ENCODE measurements at places on chromosomes 12 and 14.

GRCh38 chr14:89231426-89232113, 185.5 kb downstream of the FOXN3 start:
- no peak for DNase-seq

DNA sequence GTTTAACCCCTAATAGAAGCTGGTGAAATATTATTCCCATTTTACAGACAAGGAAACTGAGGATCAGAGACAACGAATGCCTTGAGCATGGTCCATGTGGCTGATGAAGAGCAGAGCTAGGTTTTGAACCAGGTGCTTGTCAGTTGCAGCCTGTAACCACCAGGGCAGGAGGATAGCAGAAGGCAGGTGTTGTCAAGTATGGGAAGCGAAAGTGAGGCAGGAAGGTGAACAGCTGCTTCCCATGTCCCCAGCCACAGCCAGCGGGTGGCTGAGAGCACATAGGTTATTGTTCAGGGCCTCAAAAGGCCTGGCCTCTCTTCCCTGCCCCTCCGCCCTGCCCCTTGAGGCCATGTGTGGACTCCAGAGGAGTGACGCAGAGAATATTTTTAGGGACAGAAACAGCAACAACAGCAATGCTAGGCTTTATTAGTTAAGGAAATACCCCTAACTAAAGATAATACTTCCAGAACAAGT, 39.6 kb downstream of the IQSEC3 start:
- peak; percentile 62 for DNase-seq

DNA sequence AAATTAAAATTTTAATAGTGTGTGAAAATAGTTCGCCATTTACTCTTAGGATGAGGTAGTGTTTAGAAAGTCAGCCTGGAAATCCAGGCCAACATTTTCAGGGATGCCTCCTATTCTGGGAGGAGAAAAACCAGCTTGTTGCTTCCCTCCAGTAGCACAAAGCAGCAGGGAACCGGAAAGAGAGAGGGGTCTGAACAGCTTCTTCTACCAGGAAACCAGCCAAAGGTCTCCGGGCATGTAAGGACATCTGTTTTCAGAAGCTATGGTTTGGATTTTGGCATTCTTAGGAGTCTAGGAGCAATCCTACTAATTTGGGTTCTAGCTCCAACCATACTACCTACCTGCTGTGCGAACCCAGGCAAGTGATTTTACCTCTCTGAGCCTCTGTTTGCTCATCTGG, 85.3 kb downstream of the DPF3 start:
- no peak for DNase-seq

DNA sequence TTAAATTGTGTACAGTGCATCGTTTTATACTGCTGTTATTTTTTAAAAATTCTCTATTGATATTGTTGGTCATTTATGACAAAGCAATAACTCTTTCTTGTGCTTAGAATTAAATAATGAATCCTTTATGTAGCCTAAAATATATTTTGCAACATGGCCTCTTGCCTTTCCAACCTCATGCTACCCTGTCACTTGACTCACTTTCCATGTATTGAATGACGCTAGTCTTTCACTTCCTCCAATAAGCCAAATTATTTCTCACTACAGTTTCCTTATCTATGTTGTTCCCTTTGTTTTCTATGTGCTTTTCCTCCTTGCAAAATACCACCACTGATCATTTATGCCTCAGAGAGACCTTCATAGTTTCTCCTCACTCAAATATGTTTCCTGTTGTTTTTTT, 16.3 kb upstream of the EPYC start:
- no peak for DNase-seq

DNA sequence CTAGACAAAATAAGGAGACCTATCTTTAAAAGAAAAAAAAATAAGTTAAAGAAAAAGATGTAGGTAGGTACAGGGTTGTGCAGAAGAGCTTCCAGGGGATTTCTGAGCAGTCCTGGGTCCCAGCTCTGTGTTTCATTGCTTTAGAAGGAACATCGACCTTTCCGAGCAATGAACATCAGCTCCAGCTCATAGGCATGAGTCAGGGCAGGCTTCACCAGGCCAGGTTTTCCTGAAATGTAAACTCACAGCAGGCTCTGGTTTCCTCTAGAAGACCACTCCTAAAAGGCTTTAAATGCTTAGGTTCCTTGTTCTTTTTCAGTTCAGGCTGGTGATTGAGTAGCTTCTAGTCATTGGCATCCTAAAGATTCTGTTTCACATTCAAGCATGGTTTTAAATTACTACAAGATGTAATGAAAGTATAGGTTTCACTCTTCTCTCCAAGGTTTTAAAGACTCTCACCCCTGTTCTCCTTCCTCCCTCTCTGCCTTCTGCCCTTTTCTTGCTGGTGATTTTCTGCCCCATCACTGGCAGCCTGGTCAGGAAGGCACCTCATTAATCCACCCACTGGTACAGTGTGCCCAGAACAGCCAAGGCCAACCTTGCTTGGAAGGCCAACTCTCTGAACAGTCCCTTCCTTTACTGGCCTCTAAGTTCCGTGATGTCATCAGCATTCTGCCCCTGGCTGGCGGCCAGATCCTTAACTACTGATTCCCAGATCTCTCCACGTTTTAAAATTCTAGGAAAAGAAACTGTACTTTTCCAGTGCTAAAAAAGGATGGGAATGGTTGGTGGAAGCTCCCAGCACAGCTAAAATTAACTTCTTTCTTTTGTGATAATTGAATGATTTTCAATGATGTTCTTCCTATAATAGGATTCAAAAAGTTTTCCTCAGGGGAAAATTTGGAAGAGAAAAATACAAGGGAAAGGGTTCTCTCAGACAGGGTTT, 109.4 kb upstream of the HIF1A start:
- no peak for DNase-seq

- DNase-seq = no peak
Measured at GRCh38 chr12:26143291-26143690, 18.5 kb upstream of the BHLHE41 start.

- DNase-seq = no peak
Measured at GRCh38 chr12:107873223-107873622, 98.7 kb downstream of the ASCL4 start.

DNA sequence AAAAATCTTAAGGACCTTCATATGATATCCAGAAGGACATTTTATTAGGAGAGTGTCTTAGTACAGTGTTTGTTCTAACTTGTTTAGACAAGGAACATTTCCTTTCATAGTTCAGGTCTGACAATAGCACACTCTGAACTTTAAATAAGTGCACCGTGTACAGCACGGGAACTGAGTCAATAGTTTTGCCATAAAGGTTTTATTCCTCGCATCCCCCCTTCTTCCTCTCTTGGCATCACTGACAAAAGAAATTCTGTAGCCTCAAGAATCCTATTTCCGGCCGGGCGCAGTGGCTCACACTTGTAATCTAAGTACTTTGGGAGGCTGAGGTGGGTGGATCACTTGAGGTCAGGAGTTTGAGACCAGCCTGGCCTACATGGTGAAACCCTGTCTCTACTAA, 58.3 kb downstream of the TMCC3 start:
- no peak for DNase-seq

- DNase-seq = no peak
Measured at GRCh38 chr14:55388160-55388559, 23.5 kb downstream of the ATG14 start.

DNA sequence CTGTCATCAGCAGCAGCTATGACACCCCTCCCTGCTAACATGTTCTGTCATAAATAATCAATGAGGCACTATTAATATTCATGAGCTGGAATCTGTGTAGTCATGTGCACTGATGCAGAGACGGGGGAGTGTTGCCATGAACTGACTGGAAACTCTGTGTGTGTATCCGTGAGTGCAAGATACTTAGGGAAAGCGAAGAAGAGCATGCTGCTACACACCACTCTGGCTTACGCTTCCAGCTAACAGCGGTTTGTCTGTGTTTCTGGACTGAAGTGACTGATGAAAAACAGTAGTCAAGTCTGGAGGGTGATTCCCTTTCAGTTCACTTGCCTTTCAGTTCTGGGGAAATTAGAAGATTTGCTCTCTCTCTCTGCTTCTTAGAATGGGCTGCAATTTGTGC, 249.4 kb downstream of the PDZRN4 start:
- no peak for DNase-seq

Data from NCI-H1092 (cell line).